ENCODE measurements at places on chromosomes 5 and 9. TPM values are rescaled to one million over a fixed set of nuclear protein-coding genes. Genes with fewer than 3 reads are reported as not detected.

- DNase-seq, result no peak
Measured at GRCh38 chr5:31911291-31912265, 262.5 kb downstream of the GOLPH3 start.

DNA sequence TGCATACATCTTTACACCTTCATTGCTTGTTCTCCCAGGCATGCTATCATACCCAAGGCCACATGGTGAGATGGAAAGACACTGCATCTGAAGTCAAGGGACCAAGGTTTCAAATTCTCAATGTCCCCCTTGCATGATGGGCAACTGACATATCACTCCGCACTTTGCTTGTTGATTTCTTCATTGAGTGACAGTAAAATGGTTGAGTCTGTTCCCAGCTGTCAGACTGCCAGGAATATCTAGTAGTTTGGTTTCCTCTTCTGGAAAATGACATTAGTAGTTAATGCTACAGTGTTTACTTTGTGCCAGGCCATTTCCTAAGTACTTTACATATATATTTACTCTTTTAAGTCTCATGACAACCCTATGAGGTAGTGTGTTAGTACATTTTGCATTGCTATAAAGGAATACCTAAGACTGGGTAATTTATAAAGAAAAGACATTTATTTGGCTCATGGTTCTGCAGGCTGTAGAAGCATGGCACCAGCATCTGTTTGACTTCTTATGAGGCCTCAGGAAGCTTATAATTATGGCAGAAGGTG lies 114.4 kb downstream of the PCSK1 start:
- no peak for DNase-seq

DNA sequence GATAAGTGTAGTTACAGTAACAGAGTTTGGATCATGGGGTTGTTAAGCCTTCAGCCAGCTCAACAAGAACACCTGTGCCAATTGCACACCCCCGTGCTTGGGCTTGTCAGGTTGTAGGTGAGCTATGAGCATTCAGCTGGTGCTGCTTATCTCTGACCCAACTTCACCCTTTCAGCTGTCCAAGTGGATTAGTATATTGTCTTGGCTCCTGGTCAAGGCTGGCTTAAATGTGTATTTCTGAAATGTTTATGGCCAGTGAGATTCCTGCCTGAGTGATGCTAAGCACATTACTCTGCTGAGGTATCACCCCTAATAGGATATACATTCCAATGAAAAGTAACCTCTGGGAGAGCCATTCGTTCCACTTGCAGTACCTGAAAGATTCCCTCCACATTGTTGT lies 44.2 kb upstream of the LMNB1 start:
- DNase-seq, result no peak

DNA sequence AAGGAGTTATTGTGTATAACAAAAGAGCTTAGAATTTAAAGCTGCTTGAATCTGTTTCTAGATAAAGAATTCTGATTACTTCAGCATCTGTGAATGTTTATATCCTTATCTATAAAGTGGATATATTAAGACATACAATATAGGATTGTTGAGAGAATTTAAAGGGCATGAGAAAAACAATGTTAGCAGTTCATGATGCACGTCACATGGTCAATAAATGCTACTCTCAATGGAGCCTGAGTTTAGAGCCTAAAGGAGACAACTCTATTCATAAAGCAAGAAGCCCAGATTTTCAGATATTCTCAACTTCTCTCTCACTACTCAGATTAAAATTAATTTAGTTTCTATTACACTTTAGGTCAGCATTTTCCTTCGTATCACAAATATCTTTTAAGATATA lies 666.7 kb upstream of the CDH18 start:
- no peak for DNase-seq

DNA sequence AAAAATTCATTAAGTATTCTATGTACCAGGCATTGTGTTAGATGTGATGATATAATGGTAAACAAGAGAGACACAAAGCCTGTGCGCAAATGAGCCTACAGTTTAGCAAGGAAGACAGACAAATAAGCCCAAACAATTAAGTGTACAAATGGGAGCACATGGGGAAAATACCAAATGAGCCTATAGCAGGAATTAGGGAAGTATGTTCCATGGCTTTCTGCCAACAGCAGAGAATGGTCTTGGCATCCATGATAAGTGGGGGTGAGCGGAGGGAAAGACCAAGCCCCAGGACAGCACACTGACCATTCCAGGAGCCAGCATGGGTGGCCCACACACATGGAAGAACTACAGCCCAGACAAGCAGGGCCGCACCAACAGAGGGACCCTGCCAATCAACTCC lies 369.7 kb downstream of the DEPDC1B start:
- DNase-seq, result no peak

The SAXO1 gene
- not detected for total RNA-seq

The FAM114A2 gene
- 22.8 TPM for total RNA-seq

The PCA3 gene
- total RNA-seq, result not detected

The UBE2QL1 gene
- 0.36 TPM for total RNA-seq

- no peak for DNase-seq
Measured at GRCh38 chr9:77872863-77873262, 158.7 kb downstream of the GNAQ start.

- peak; percentile 67 for DNase-seq
Measured at GRCh38 chr9:5442400-5443011, 4.8 kb upstream of the PLGRKT start.

DNA sequence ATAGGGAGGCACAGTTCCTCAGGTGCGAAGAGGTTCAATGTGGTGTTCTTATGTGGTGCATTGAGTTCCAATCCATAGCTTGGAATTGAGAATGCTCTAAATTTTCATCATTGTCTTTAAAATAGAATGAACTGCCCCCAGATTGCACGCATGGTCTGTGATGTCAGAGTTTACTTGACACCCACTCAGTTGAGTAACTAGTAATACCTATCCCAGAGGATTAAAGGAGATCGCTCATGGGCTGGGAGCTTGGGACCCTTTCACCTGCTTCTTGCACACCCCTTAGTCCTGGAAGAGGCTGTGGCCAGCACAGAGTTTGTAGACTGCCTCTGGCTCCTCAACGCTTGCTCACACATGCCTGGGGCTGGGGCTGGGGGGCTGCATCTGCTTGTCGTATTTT lies 95.1 kb upstream of the OTULINL start:
- no peak for DNase-seq

- DNase-seq, result no peak
Measured at GRCh38 chr9:75941066-75941465, 50.6 kb downstream of the PCSK5 start.

GRCh38 chr9:108478431-108479332 lies 377.1 kb downstream of the ACTL7B start:
- peak; percentile 55 for DNase-seq

DNA sequence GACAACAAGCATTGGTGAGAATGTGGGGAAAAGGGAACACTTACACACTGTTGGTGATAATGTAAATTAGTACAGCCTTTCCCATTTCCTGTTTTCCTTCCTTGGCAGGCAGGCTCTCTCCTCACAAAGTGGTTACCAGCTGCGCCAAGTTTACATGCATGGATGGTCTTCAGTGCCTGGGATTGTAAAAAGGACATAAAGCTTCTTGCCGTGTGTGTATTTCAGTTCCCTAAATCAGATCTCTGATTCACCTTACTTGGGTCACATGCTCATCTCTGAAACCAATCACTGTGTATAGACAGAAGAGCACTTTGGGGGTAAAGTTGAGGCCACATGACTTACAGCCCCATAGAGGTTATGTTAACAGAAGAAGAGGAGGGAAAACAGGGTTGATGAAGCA lies 92.8 kb downstream of the CAVIN4 start:
- DNase-seq, result no peak

The PRELID1 gene
- 228 TPM for total RNA-seq

GRCh38 chr9:112933696-112934095 lies 43.0 kb upstream of the SLC46A2 start:
- no peak for DNase-seq

GRCh38 chr9:119898316-119898715 lies 529.1 kb upstream of the BRINP1 start:
- DNase-seq, result no peak

The ENC1 gene
- 151 TPM for total RNA-seq

The TMCO6 gene
- 25.8 TPM for total RNA-seq

- no peak for DNase-seq
Measured at GRCh38 chr5:69004127-69004526, 89.7 kb upstream of the SLC30A5 start.

DNA sequence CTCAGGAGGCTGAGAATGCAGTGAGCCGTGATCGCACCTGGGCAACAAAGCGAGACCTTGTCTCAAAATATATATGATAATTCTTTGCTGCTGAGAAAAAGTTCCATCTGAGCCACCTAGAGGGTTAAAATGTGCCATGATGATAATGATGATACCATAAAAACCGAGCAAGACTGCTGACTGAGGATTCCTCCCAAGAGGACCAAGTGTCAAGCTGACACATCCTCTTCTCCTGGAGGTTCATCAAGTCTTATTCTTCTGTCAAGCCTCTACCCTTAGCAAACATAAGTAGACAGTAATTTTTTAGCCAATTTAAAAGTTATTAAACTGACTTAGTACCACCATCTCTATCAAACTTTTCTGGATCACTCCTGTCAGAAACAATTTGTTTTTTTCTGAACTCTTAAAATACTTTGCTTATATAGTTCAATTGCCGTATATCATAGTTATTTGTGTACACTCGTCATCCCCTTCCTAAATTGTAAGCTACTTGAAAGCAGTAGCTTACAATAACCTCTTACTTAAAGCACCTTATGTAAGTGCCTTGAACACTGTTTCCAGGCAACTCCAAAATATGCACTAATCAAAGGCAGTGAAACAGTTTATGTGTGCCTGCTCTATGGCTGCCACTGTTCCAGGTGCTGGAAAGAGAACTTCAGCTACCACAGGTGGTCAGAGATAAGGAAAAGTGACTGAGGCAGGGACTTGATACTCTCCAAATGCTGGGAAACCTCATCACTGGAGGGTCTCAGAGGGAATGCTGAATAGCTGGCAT lies 57.4 kb downstream of the SCAI start:
- DNase-seq, result no peak

DNA sequence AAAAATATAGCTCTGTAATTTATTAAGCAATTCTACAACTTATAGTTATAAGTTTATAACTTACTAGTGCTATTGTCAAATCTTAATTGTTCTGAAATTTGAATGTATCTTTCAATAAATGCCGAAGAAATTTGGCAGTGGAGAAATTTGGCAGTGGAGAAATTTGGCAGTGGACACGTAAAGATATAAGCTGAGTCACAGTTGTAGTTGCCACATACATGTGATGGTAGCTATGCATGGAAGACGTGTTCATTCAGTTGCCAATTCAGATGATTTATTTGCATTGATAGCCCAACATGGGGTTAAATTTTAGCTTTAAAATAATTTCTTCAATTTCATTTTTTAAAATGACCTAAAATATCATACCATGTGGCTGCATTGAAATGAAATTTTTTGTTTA lies 127.8 kb upstream of the NR4A3 start:
- no peak for DNase-seq

- no peak for DNase-seq
Measured at GRCh38 chr9:32344551-32345182, 39.8 kb upstream of the ACO1 start.

The MAN1B1 gene
- total RNA-seq, result 60.8 TPM

GRCh38 chr9:20191228-20191840 lies 402.5 kb upstream of the SLC24A2 start:
- DNase-seq, result peak; percentile 32

The LCN15 gene
- total RNA-seq, result 35.9 TPM

The SAP30L gene
- total RNA-seq, result 21.6 TPM

- DNase-seq, result no peak
Measured at GRCh38 chr9:85136507-85136906, 467.0 kb downstream of the NTRK2 start.

The CFAP90 gene
- 0.08 TPM for total RNA-seq

The GRK6 gene
- total RNA-seq, result 29.3 TPM

DNA sequence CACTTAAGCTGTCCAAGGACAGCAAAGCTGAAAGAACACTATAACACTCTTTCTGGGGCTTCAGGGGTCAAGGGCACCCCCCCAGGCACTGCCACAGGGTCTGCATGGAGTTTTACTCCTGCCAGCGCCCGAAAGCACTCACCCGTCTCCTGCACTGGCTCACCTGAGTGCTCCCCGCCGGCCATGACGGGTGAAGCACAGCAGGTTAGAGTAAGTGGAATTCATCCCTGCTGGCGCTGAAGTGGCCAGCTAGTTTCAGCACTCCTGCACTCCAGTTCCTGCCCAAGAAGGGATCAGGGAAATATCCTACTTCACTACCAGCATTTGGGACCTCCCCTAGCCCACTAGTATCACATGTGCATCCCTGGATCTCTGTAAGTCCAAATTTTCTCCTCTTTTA lies 516.0 kb downstream of the ZNF608 start:
- DNase-seq, result no peak

The RGS7BP gene
- 1.4 TPM for total RNA-seq

DNA sequence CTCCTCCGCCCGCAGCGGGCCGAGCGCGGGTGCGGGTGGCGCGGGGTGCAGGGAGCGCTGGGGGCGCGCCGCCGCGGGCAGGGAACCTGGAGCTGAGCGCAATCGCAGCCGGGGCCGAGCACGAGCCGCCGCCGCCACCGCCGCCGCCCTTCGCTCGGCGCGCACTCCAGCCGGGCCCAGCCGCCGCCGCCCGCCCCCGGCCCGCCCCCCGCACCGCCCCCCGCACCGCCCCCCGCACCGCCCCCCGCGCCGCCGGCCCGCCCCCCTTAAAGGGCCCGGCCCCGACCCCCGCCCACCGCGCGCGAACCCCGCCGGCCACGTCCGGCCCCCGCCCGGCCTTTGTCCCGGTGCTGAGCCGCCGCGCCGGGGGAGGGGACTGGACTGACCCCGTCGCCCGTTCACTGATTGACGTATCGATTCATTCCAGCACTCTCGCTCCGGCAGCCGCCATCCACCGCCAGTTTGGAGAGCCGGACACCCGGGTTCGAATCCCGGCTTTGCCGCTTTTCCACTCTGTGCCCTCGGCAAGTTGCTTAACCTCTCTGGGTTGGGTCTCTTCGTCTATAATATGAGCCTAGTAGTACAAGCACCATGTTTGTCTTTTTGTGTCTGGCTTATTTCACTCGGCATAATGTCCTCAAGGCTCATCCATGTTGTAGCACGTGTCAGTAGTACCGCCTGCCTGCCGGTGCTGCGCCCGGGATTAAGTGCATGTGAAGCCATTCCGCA lies at the start of gene SH3PXD2B:
SH3PXD2B (minus strand) TSS at position 168 of the 729 bp plus-strand sequence. CDS start 173 bp downstream, outside the sequence.
- peak; percentile 84 for DNase-seq

The PCDHGA7 gene
- 0.10 TPM for total RNA-seq

DNA sequence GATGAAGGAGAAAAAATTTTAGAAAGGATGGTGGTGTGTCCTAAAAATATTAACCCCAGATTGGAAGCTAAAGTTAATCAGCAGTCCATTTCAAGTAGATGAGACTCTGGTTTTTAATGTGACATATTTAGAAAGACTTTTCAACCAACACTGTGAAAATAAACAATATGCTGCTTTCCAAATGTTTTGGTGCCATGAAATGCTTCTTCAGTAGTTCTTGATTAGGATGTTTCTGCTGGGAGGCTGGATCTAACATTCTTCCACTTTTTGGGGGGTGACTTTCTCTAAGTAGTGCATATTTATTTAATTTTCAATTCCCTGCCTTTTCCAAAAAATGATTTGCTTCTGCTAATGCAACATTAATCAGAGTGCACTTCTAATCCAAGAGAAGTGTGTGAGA lies 593.3 kb upstream of the DMAC1 start:
- no peak for DNase-seq

- no peak for DNase-seq
Measured at GRCh38 chr9:16191191-16191590, 638.3 kb downstream of the CCDC171 start.
